ENCODE measurements at places on chromosomes 7 and 10.

- no peaks in the 10 kb centered on the region for H3K27me3 ChIP-seq
- peak; percentile 88 for DNase-seq
- no peak overlapping the region for H3K4me3 ChIP-seq
- H3K27ac ChIP-seq, result no peak overlapping the region
- no peaks in the 10 kb centered on the region for H3K36me3 ChIP-seq
These were observed 4.9 kb upstream of the SCD start for GRCh38 chr10:100341953-100342626.

DNA sequence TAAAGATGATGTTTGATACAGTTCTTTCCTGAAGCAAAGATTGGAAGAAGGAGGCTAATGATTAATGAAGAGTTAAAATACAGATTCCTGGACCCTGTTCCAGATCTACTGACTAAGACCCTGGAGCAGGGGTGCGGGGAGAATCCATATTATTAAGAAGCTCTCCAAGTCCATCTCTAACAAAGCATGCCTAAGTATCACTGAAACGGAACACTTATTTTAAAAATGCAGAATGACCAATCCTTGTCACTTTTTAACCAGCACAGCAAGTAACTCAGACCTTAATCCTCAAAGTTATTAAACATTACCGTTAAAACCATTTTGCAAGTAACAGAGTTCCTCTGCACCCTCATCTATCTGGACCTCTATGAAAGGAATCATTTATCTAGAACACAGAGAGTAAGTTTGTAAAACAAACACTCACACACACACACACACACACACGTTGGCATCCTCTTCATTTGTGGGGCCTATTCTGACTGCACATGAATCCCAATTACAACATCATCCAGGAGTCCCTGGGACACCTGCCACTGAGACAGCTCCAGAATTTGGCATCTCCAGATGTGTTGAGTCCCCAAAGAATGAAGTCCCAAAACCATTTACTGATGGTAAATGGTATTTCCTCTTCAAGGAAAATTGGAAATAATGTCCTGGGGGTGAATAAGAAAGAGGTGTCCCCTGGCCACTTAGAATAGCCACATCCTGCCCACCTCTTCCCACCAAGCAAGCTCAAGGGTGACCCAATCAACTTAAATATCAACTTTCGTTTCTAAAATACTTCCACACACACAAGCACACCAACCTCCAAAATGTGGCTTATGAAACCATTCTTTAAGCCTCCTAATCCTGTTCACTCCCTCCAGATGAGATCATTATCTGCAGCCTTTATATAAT, 117.5 kb downstream of the PARD3 start:
- H3K27ac ChIP-seq, result no peak overlapping the region
- no peak for DNase-seq
- no peaks in the 10 kb centered on the region for H3K36me3 ChIP-seq
- H3K27me3 ChIP-seq, result no peaks in the 10 kb centered on the region

GRCh38 chr10:124066781-124067714, 26.4 kb downstream of the CHST15 start:
- H3K4me1 ChIP-seq, result peaks cover 9% of the 10 kb centered on the region
- no peak overlapping the region for H3K27ac ChIP-seq
- H3K4me3 ChIP-seq, result no peak overlapping the region
- peak; percentile 95 for DNase-seq
- H3K27me3 ChIP-seq, result no peaks in the 10 kb centered on the region

- H3K4me1 ChIP-seq, result no peaks in the 10 kb centered on the region
- H3K4me3 ChIP-seq, result no peak overlapping the region
- no peaks in the 10 kb centered on the region for H3K36me3 ChIP-seq
- peak; percentile 79 for DNase-seq
These were observed 3.6 kb downstream of the FIGNL1 start for GRCh38 chr7:50446542-50446960.

DNA sequence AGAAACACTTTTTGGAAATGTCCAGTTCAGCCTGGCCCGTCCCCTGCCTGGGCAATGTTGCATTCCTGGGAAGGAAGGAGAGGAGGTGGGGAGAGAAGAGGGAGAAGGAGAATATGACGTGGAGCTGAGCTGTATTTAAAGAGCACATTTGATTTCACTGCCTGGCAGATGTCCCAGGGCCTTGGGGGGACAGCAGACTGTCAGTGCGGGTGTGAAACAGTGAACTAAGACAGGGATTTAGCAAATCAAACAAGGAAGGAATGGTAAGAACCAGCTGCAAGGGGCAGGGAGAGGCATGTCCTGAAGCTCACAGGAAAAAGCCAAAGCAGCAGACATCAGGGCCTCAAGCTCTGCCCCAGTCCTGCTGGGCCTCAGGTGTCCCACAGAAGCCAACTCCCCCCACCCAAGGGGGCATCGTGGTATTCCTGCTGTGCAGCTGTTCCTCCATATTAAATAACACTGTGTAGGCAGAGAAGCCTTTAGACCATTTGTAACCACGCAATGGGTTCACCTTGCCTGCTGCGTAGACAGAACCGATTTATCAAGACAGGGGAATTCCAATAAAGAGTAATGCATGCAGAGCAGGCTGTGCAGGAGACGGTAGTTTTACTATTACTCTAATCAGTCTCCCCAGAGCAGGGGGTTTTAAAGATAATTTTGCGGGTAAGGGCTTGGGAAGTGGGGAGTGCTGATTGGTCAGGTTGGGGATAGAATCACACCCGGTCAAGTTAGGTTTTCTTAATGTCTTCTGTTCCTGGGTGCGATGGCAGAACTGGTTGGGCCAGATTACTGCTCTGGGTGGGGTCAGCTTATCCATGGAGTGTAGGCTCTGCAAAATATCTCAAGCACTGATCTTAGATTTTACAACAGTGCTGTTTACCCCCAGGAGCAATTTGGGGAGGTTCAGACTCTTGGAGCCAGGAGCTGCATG, 18.3 kb downstream of the LEP start:
- no peak overlapping the region for H3K27ac ChIP-seq
- H3K27me3 ChIP-seq, result no peaks in the 10 kb centered on the region
- H3K4me1 ChIP-seq, result peaks cover 5% of the 10 kb centered on the region

DNA sequence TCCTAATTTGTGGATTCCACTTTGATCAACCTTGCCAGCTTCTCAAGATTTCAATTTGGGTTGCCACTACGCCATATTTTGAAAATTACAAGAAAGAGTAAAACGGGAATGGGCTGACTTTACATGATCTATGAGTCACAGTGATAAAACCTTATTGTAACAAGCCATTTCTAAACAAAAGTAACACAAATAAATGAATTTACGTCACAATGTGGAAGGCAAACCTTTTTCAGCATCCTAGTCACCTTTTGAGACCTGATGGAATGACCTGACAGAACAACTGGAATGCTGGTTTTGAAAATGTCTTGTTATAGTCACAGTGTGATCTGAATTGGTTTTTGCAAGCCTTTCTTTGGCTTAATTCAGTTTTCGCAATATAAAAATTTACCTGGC, 85.9 kb downstream of the CDK6 start:
- DNase-seq, result no peak
- peaks cover 6% of the 10 kb centered on the region for H3K4me1 ChIP-seq
- no peaks in the 10 kb centered on the region for H3K36me3 ChIP-seq
- no peak overlapping the region for H3K27ac ChIP-seq
- no peak overlapping the region for H3K4me3 ChIP-seq

DNA sequence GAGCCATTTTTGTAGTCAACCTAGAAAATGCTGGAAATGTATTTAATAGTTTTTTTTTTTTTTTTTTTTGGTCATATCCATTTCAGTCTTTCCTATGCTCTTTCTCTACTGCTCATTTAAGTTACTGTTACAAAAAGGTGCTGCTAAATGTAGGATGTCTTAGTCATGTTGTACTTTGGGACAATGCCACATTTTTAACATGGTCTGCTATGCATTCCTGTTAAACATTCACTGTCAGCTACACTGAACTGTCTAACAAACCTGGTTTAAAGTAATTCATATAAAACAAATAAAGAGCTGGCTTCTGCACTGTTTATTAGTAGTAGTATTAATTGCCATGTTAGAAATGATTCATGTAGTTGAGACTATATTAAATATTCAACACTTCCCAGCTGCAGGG, 108.6 kb downstream of the NSUN6 start:
- peaks cover 3% of the 10 kb centered on the region for H3K36me3 ChIP-seq
- H3K27me3 ChIP-seq, result no peaks in the 10 kb centered on the region
- DNase-seq, result no peak
- no peak overlapping the region for H3K4me3 ChIP-seq

GRCh38 chr7:80711531-80711930, 73.1 kb downstream of the CD36 start:
- H3K27me3 ChIP-seq, result no peaks in the 10 kb centered on the region
- H3K36me3 ChIP-seq, result no peaks in the 10 kb centered on the region
- DNase-seq, result peak; percentile 32

- no peaks in the 10 kb centered on the region for H3K36me3 ChIP-seq
- no peaks in the 10 kb centered on the region for H3K27me3 ChIP-seq
- no peak overlapping the region for H3K4me3 ChIP-seq
These were observed 8.8 kb downstream of the DDC start for GRCh38 chr7:50556247-50556991.

- no peak overlapping the region for H3K27ac ChIP-seq
- H3K27me3 ChIP-seq, result no peaks in the 10 kb centered on the region
- DNase-seq, result no peak
- H3K4me1 ChIP-seq, result peaks cover 8% of the 10 kb centered on the region
- no peaks in the 10 kb centered on the region for H3K36me3 ChIP-seq
- no peak overlapping the region for H3K4me3 ChIP-seq
These were observed 26.5 kb upstream of the TOMM7 start for GRCh38 chr7:22849172-22849571.

DNA sequence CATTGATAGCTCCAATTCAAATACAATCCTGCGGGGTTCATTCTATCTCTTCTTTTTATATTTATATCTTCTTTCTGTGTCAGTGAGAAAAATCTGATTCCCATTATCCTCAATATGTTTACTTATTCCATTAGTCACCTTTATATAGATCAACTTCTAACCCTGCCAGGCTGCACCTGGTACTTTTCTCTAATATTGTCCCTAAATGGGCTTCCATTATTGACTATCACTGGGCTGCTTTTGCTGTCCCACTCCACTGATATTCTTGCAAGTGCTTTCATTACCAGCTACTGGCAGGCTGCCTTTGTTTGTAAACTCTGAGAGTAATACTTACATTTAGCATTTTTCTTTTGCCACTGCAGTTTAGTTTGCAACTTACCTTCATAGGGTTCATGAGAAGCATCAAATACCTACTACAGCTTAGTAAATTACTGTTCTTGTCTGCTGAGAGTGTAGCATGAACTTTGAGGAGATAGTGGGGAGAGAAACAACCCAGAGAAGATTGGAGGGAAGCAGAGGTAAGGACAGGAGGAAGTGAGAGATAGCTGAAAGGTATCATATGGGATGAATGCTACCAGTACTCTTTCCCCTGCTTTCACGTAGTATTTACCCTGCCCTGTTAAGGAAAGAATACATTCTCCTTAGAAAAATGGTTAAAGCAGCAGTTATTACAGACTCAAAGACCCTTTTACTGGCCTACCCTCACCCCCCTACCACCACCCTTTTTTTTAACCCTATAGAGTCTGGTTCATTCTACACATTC, 119.1 kb downstream of the PHTF2 start:
- no peak for DNase-seq
- no peaks in the 10 kb centered on the region for H3K36me3 ChIP-seq
- H3K27ac ChIP-seq, result no peak overlapping the region
- no peaks in the 10 kb centered on the region for H3K4me1 ChIP-seq

GRCh38 chr10:30591249-30591670, 38.3 kb downstream of the LYZL2 start:
- no peak overlapping the region for H3K27ac ChIP-seq
- DNase-seq, result peak; percentile 69
- H3K36me3 ChIP-seq, result no peaks in the 10 kb centered on the region
- no peaks in the 10 kb centered on the region for H3K27me3 ChIP-seq
- no peak overlapping the region for H3K4me3 ChIP-seq

DNA sequence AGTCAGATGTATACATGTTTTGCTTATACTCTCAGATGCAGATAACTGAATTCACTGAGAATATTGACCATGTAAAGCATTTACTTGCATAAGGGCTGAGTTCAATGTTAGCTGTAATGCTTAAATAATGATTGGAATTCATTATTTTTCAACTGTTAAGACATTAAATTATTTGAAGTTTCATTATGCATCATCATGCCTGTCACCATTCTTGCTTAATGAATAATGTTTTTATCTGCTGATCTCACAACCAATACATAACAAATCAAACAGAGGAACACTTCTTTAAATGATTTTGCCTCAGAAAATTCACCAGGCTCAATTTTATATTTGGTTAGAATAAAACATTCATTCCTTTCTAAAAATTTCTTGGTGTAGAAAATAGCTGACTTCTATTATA, 233.4 kb downstream of the GPR37 start:
- H3K27ac ChIP-seq, result no peak overlapping the region
- no peaks in the 10 kb centered on the region for H3K4me1 ChIP-seq
- no peak overlapping the region for H3K4me3 ChIP-seq
- no peaks in the 10 kb centered on the region for H3K27me3 ChIP-seq
- no peaks in the 10 kb centered on the region for H3K36me3 ChIP-seq

DNA sequence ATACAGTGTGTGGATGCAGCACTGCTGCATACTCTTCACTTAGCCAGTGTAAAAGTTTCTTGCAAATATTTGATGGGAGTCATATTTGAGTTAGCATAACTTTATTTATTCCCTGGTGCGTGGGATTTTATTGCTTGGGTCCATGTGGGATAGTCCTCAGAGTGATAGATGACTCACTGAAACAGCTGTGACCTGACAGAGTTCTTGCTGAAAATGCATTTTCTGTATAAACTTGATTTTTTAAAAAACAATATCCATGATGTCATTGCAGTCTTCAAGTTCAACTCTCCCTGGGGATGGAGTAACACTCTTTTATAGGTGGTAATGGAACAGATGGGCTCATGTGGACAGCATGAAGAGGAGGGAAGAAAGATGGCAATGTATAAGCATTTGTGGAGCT, 310.0 kb downstream of the PPP1R3A start:
- no peak for DNase-seq
- no peak overlapping the region for H3K27ac ChIP-seq
- no peaks in the 10 kb centered on the region for H3K4me1 ChIP-seq
- H3K36me3 ChIP-seq, result no peaks in the 10 kb centered on the region

DNA sequence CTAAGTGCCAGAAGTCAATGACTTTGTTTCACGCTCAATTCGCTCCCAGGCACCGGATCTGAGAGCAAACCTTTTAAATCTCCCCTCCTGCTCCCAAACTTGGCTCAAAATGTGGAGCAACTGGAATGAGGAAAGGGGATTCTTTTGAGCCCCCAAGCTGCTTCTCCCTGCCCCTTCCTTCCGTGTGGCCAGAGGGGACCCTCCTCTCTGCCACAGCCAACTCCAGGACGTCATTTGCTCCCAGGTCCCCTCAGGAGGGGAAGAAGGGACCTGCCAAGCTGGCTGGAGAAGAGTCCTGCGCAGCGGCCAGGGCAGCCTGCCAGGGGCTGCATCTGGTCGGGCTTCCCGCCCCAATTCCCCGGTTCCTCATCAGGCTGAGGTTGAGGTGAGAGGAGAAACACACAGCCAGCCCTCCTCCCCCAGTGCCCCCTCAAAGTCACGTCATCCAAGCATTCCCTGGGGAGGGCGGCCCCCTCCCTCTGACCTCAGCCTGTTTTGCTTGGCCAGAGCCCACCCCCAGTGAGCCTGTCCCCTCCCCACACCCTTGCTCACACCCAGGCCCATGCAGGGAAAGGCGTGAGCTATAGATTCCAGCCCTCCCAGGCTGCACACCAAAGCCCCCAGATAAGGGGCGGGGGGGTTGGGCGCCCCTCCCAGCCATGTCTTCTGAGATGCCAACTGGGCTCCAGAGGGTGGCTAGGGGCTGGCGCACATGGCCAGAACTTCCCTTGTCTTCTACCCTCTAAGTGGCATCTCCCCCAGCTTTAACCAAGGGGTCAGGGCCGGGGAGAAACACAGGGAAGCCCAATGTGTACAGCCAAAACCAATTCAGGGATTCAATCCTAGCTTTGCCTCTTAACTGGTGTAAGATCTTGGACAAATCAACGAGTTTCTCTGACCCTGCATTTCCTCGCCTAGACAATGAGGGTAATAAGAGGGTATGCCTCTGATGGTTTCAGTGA, 35.0 kb downstream of the SH3PXD2A start:
- no peak for DNase-seq
- no peaks in the 10 kb centered on the region for H3K36me3 ChIP-seq
